ENCODE measurements at places on chromosomes 13 and 19. TPM values are rescaled to one million over a fixed set of nuclear protein-coding genes. Genes with fewer than 3 reads are reported as not detected.

The URAD gene
- total RNA-seq: not detected

The IGSF23 gene
- total RNA-seq: not detected

The CDX2 gene
- total RNA-seq: not detected

The TEX29 gene
- 0.32 TPM for total RNA-seq

DNA sequence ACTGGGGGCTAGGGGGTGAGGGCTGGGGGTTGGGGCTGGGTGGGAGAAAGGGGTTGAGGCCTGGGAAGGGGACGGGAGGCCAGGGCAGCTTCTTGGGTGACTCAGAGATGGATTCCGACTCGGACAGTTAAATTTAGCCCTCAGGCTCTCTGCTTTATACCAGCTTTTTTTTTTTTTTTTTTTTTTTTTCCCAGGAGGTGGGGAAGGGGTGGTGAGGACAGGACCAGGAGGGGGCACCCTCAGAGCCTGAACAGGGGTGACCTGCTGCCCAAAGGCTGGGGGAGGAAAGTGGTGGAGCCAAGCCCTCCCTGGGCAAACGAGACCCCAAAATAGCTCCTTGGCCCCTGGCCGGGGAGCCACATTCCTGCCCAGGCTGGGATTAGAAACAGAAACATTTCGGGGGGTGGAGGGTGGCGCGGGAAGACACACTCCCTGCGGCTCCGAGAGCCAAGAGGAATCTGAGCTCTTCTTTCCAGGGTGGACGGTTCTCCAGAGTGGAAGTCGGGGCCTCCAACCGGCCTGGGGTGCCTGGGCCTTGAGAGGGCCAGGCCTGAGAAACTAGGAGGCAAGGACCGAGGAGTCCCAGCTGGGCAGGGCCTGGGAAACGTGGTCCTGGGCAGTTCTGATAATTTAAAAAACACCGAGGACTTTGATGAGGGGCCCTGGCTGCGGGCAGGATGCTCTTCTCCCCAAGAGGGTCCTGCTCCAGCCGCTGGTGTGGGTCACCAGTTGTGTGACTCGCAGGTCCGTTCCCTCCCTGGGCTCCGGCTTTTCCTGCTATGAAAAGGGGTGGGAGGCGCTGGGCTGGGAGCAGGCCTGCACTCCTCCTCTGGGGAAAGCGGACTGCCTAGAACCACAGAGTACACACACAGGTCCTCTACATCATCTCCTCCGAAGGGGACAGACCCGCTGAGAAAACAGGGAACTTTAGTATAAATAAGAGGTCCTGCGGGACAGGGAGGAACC, 813 bp upstream of the DMPK start:
- DNase-seq: peak; percentile 91

DNA sequence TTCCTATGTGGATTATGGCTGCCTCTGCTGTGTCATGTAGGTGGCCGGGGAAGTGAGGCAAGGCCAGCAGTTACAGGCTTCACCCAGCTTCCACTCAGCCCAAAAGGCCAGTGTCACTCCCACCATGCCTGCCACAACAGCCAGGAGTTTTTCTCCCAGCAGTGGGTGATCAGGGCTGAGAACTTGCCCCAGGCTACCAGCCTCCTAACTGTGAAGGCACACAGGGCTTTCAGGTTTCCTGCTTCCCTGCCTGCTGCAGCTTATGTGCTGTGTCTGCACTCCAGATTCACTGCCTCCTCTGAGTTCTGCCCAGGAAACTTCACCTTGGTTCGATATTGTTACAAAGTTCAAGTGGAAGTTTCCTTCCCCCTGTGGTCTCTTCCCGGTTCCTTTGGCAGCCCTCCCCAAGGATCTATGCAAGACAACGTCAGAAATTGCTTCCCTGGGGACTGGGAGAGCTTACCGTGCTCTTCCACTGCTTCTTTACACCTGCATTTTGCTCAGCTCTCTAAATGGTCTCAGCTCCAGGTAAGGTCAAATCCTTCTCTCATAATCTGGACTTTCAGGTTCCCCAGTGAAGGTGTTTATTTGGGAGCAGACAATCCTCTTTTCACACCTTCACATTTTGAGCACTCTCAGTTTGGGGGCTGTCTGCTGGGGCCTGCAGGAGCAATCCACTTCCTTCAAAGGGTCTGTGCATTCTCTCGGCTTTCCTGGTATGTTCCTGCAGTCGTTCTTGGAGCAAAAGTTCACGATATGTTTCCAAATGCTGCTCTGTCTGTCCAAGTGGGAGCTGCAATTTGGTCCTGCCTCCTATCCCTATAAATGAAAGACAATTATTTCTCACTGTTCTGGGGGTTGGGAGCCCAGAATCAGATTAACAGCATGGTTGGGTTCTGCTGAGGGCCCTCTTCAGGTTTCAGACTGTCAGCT, 1730.1 kb upstream of the PRR20A start:
- no peak for DNase-seq
